ENCODE measurements at places on chromosomes 1 and 21.

- no peak for DNase-seq
Measured at GRCh38 chr1:38549191-38549590, 310.4 kb downstream of the RRAGC start.

- no peak for DNase-seq
Measured at GRCh38 chr1:193569096-193569982, 382.9 kb upstream of the B3GALT2 start.

DNA sequence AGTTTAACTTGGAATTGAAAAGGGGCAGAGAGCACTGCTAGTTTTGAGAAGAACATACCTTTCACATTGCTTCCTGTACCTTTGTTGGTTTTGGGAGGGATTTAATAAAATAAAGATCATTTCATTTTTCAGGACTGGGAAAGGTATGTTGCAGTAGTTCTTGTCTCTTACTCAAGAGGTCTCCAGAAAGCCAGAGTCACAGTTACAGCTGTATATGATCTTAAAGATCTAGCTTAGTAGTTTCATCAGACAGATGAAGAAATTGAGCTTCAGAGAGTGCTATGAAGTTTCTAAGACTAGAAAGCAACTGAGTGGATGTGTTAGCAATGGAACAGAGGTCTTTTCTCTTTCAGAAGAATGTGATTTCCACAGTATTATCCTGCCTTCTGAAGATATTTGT lies 1.0 kb downstream of the OR10K2 start:
- DNase-seq, result no peak

DNA sequence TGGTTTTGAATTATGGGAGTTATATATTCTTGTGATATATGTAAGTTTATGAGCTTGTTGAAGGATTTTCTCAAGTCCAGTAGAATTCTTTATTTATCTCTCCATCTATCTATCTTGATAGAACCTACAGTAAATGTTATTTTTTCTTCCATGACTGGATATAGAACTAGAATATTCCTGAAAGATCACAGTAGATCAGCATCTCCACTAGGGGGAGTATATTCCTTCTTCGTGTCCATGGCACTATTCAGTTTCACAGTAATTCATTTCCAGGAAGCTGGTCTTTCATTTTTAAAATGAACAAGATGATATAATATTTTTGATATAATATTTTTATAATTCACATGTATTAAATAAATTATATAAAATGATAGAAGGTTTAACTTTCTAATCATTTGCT lies 18.8 kb downstream of the TMPRSS15 start:
- DNase-seq, result peak; percentile 56

GRCh38 chr1:14513111-14513510 lies 85.4 kb upstream of the KAZN start:
- no peak for DNase-seq
